ENCODE measurements at places on chromosomes 11 and 22.

DNA sequence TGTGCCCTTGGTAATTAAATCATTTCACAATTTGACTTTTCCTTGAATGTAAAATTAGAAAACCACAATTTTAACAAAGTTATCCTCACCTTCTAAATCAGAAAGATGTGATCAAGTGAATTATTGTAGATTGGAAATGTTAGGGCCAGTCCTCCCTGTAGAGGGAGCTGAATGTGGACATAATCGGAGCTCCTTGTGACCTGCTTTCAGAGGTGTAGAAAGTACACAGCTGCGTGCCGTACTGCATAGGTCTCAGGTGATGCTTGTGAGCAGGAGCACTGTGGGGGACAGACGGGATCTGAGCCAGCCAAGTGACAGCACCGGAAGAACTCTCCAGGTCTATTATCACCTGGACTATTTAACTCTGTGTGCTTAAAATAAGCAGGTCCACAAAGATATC lies 338.0 kb downstream of the AASDHPPT start:
- H3K36me3 ChIP-seq, result no peaks in the 10 kb centered on the region
- H3K27ac ChIP-seq, result no peak overlapping the region
- no peak for DNase-seq
- H3K4me1 ChIP-seq, result no peaks in the 10 kb centered on the region
- H3K27me3 ChIP-seq, result no peaks in the 10 kb centered on the region

DNA sequence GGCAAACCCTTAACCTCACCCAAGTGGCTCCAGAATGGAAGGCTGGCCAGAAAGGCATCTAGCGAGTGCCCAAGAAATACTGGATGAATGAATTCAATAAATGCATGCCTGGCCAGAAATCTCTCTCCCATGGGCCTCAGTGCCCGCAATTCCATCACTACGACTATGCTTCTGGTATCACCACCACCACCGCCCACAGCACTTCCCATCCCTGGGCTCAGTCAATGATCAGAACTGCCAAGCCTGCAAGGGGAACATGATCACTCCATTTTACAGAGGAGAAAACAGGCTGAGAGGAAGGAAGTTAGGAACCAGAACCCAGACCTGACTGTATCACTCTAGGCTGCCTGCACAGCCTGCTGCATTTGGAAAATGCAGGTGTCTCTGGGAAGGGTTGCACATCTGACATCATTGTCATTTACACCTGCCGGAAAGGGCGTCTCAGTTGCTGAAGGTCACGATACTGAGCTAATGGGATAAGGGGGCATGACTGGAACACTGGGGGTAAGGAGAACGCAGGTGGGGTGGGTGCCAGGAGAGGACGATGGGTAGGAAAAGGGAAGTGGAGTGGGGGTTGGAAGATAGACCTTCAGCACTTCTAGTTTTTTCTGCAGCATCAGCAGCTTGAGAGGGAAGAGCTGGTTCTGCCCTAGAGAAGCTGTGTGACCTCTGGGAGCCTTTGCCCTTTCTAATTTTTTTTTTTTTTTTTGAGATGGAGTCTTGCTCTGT lies 3.2 kb downstream of the GPR152 start:
- no peak overlapping the region for H3K27ac ChIP-seq
- H3K36me3 ChIP-seq, result no peaks in the 10 kb centered on the region
- no peaks in the 10 kb centered on the region for H3K27me3 ChIP-seq
- no peak overlapping the region for H3K4me3 ChIP-seq

- H3K4me3 ChIP-seq, result no peak overlapping the region
- DNase-seq, result no peak
- H3K4me1 ChIP-seq, result no peaks in the 10 kb centered on the region
- no peak overlapping the region for H3K27ac ChIP-seq
- no peaks in the 10 kb centered on the region for H3K27me3 ChIP-seq
Observed at GRCh38 chr11:50037251-50037650, 4.6 kb downstream of the OR4C45 start.

DNA sequence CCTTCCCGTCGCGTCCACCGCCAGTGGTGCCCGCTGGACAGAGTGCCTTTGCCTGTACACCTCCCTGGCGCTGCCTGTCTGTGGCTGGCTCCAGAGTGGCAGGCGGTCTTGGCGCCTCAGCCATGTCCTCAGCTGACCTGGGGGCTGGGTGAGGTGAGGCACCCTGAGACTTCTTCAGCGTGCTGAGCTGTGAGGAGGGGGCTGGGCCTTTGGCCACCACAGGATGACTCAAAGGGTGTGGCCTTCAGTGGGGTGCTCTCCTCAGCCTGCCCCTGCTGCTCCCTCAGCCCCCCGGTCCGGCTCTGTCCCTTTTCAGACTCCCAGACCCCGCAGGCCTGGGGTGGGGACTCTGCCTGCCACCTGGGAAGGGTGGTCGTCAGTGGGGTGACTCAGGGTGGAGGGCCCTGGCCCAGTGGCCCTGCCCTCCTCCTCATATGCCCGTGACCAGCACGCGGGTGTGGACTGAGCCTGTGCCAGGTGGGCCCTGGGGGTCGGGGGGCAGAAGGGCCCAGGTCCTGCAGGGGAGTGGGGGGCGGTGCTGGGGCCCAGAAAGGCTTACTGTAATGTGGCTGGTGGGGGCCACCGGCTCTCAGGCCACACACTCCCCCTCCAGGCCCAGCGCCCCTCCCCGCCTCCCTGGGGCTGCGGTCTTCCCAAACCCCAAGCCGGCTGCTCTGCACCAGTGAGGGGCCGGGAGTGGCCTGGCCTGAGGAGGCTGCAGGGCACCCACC lies 15.9 kb downstream of the CRELD2 start:
- H3K27ac ChIP-seq, result peak overlapping the region; percentile 91
- no peaks in the 10 kb centered on the region for H3K36me3 ChIP-seq
- no peaks in the 10 kb centered on the region for H3K27me3 ChIP-seq
- peak overlapping the region; percentile 42 for H3K4me3 ChIP-seq
- peaks cover 33% of the 10 kb centered on the region for H3K4me1 ChIP-seq
